ENCODE measurements at places on chromosomes 1 and 21.

DNA sequence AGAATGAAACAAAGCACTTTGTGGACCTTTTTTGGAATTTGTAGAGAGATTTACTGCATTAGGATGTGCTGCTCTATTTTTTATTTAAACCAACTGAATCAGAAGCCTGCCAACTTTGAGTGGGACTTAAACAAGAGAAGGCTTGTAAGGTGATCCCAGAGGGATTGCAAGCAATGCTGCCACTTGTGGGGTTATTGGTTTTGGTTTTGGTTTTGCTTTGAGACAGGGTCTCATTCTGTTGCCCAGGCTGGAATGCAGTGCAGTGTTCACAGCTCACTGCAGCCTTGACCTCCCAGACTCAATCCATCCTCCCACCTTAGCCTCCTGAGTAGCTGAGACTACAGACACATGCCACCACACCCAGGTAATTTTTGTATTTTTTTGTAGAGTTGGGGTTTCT is 32.2 kb upstream of the GNG5 start:
- no peak for DNase-seq

DNA sequence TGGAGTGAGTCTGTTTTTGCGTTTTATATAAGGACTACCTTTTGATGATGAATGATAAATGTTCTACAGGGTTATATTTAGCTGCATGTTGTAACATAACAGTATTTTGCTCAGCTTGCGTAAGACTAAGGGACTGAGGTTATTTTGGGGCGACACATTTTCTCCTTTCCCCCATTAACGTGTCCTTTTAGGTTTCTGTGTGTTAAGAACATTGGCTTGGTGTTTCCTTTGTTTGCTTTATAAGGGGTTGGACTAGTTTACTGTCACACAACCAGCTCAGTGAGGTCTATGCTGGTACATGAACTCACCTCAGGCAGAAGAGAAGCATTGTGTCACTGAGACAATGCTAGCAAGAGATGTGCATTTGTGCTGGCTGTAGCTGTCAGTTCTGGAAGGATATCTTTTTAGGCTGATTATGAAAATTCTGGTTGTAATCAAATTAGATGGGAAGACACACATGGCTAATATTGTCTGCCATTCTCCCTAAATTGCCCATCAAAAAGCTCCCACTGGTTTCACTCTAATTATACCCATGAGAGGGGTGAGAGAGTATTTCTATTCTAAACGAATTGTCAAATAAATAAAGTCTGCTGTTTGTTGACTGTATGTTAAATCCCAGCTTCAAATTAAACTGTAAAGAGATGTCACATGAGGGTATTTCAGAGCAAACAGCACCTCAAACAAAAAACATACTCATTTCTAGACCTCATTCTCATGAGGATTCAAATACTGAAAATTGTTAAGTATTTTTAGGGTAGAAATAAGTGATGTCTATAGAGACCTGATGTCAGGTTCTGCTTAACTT is 62.6 kb downstream of the CDC14A start:
- DNase-seq = no peak

- no peak for DNase-seq
Observed at GRCh38 chr1:192564099-192564498, 11.5 kb upstream of the RGS1 start.

- no peak for DNase-seq
Observed at GRCh38 chr1:198056255-198056654, 100.5 kb upstream of the NEK7 start.

DNA sequence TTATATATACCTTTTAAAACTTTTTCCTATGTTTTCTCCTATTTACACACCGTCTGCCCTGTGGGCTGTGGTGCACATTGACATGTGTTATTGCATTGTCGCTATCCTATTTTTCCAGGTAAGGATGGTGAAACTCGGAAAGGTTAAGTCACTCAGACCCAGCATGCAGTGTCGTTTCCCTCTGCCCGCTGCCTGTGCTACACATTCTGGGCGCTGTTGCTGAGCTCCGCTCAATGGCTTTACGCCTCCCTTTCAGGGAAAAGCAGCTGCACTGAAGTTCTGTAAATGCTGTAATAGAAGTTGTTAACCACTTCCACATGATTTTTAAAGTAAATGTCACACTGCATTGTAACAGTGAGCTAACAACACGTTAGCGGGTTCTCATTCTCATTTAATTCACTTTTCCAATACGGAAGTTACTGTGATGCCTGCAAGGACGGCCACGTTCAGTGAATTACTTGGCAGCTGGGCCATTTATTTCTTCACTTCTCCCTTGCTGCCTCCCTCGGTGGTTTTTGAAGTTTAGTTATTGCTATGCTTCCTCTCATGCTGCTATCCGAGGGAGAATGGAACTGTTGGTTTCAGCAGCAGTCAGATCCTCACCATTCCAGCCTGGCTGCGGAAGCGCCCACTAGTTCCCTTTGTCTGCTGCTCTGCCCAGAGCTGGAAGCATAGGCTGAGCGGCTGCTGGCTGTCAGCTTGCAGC is 288.7 kb downstream of the SPATA17 start:
- DNase-seq = no peak

- no peak for DNase-seq
Observed at GRCh38 chr1:23613191-23614031, 54.1 kb upstream of the ID3 start.

- DNase-seq = no peak
Observed at GRCh38 chr1:24567792-24568388, 12.0 kb downstream of the NCMAP start.

DNA sequence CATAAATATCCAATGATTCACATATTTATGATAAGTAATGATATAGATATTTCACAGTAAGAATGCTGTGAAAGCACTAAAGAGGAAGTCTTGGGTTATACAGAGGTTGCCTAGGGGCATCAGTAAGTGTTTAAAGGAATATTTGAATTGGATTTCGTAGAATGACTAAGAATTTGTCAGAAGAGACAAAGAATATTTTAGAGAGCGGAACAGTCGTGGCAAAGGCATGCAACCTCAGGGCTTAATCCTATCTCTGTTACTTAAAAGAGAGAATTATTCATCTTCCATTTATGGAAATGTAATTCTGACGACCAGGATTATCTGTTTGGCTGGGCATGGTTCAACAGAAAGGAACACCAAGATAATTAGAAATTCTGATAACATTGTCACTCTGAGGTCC is 171.9 kb upstream of the NR5A2 start:
- DNase-seq = no peak

Measured in activated T-cell treated with anti-CD3 and anti-CD28 coated beads, Interleukin-2, amount 50 U/mL, for 1 hour (primary cell).